ENCODE measurements at places on chromosomes 7 and 10.
A peak's percentile ranks its signal among the peaks of the same experiment; 100 is the strongest.

GRCh38 chr10:52245547-52245946 is 68.5 kb upstream of the DKK1 start:
- DNase-seq, result no peak

- DNase-seq, result no peak
These were observed 22.4 kb upstream of the ZNF488 start for GRCh38 chr10:47406548-47406869.

DNA sequence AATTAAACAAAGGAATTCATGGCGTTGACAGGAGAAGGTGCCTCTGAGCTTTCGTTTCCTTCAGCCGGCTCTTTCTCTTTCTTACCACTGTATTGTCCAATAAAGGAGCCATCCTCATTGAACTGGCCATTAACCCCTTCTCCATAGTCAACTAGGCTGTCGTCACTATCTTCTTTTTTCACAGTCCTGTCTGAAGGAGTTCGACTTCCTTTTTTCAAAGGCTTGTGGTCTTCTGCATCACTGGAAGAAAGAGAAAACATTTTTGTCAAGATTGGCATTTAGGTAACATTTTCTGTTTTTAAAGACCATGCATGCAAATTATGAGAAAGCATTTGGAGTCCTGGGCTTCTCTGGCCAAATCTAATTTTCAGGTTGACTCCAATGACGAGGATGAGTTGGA is 19.7 kb upstream of the LAMB4 start:
- DNase-seq, result no peak

DNA sequence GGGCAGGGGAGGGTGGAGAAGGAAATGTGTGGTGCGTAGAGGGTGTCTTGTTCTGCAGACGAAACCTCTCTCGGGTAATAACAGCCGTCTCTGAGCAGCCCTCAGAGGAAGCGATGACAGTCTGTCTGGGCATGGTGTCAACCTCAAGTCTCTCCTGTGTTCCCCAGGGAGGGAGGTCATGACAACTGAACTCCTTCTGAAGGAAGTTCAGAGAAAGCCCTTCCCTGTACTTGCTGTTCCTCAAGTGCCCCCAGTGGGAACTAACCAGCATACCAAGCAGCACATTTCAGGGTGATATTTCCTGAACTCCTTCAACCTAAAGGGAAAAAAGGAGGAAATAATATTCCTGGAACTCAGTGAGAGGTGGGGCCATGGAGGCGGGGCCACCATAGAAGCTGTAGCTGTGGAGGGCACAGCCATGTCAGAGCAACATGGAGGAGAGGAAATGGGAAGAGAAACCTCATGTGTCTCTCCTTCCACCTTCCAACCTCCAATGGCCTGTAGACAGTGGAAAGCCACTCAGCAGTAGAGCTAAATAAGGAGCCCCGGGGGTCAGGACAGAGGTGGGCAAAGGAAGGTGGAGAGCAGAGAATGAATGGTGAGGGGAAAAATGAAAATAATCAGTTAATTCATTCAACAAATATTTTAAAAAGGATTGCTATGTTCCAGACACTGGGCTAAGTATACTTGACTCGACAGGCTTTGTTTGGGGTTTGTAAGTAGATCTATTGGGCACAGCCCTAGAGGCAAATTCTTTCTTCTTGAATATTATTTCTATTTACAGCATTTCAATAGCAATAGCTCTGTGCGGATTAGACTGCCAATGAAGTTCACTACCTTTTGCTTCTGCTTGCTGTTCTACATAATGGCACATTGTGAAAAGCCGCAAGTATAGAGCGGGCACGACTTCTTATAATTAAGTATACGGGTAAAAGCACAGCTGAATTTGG is 61.0 kb upstream of the AOAH start:
- peak; percentile 27 for DNase-seq

GRCh38 chr7:2163600-2164555 is 68.9 kb downstream of the MAD1L1 start:
- DNase-seq, result no peak

DNA sequence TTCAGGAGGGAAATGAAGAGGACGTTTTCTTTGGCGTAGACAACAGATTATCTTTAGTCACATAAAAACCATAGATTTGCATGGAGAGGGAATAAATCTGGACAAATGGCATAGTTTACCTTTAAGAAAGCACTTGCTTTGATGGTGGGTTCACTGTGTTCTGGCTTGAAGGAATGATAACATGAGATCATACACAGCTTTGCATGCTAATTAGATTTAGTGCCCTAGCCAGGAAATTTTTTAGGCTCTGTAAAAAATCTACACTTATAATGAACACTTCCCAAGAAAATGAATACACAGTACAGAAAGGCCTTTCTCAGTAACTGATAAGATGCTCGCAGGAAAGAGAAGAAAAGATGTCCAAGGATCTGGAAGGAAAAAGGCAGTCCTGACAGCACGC is 218.2 kb upstream of the AOAH start:
- DNase-seq, result no peak

DNA sequence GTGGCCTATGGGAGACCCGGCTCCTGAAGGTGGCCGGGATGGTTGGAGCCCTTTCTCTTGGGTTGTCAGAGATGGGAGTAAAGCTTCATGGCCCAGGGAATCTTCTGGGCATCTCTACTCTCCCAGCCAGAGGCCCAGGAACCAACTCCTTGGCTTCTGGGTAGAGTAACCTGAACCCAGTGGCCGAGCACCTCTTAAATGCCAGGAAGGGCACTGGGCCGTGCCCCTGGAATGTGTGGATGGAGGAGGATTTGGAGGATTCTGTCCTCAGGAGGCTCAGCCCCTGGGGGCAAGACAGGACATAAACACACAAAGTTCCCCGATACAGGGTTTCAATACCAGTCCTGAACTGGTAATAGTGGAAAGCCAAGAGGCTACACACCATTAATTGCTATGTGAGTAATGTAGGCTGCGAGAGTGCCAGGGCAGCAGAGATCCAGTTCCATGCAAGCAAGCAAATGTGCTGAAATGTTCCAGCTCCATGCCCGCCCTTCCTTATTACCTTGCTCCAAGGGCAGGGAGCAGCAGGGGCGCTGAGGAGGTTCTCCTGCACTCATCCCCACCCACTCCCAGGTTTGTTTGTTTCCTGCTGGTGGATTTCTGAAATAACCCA is 1.2 kb downstream of the PALD1 start:
- DNase-seq, result no peak

Measured in stimulated activated CD4-positive, alpha-beta T cell treated with anti-CD3 and anti-CD28 coated beads, Interleukin-4, amount 100 ng/mL, for 1 hour (primary cell).